Activated CD8-positive, alpha-beta memory T cell treated with anti-CD3 and anti-CD28 coated beads, Interleukin-2, amount 10 ng/mL, durations not matched to agents 7 days and 5 days (primary cell): ENCODE measurements at places on chromosomes 12 and 14.
A peak's percentile ranks its signal among the peaks of the same experiment; 100 is the strongest.

DNA sequence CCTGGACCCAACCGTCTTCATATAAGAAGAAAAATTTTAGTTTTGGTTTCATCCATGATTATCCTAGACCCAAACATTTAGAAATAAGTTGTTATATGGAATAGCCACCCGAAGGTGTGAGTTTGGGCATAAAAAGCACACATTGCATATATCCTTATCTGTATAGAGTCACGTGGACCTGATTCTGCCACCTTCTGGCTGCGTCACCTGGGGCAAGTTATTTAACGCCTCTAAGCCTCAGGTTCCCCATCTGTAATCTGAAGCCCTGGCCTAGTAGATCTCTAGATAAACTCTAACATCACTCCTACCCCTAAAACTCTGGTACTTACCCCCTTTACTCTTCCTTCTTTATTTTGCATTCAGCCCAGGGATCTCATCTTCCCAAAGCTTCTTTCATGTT is 14.3 kb upstream of the KRT5 start:
- no peak for DNase-seq

DNA sequence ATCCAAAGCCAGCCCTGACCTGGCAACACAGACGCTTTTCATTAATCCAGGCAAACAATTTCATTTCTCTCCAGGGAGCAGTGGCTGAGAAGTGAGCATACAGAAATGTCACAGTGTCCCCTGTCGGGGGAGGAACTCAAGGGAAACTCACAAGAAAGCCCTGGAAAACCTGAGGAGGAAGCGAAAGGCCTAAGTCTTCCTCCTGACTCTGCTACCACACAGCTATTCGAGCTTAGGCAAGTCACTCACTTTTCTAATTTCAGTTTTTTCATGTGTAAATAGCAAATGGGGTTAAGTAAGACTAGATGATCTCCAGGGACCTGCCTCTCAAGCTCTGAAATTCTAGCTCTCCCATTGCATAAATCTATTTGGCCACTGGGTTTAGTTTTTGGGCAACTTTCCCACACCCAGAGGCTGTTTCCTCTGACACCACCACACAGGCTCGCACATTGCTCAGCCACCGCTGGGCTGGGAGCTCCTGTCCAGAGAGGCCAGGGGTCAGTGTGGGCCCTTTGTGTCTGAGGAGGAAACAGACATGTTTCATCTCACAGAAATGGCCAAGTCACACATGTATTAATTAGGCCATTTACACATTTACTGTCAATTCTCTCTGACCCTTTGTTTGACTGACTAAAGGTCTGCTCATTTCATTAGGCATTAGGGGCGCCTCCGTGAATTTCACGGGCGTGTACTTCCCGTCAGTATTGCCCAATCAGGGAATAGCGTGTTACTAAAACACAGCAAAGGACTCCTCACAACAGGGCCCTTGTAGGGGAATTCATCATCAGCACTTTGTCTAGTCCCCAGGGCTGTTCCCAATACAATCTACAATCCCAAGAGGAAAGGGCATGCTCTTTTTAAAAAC is 9.8 kb upstream of the PNMA1 start:
- no peak for DNase-seq

DNA sequence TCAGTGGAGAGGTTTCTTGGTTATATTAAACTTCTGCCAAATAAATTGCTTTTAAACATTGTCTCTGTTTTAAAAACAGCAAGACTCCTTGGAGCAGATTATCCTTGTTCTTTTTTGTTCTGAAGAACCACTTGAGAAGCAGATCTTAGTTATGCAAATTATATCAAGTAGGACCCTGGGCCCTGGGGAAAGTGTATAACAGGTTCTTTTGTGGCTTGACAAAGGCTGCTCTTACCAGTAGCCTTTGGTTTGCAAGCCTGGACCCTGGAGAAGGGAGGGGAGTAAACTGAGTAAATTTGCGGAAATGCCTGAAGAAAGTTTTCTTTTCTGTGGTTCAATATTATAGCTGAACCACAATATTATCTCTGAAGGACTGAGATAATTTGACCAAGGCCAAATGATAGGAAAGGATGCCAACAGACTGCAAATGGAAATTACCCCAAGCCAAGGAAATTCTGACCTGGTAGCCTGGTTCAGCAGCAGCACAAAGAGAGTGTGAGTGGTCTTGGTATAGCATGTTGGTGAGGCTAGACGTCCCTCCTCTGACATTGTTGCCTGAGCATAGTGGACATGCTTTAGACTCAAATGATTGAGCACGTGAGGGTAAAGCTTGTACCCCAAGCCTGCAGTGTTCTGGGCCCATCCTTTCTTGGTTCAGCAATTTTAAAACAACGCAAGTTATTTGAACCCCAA is 30.4 kb upstream of the SIX1 start:
- no peak for DNase-seq

GRCh38 chr12:10293151-10293550 is 14.5 kb upstream of the KLRD1 start:
- DNase-seq: peak; percentile 56

- no peak for DNase-seq
These were observed 41.0 kb upstream of the GRIP1 start for GRCh38 chr12:66719862-66720261.

DNA sequence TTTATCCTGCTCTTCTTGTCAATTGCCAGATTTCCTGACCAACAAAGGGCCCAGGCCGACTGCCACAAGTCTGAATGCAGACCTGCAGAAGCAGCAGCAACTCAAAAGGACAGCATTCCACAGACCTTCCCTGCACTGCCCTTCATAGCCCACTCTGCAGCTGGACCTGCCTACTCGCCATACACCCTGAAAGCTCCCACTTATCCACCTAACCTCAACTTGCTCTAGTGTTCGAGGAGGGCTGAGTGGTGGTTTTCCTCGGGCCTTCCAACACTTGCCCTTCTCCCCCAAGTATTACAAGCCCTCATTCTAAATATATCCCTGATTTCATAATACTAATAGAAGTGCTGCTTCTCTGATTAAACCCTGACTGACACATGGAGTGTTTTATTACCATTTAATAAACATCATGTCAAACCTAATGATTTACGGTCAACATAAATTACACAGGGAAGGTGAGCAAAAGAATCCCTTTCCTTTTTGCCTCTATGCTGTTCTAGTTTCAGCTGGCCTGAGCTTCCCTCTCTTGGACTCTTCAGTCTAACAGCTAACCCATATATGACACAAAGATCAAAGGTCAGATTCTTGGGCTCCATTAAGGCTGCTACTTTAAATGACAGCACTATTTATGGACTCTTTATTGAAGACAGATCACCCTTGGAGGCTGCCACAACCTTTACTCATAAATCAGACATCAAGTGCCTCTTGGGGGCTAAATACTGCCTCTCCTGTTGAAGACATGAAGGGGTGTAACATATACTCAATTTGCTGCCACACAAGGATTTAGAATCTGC is 1546.9 kb upstream of the TMEM132C start:
- DNase-seq: no peak

DNA sequence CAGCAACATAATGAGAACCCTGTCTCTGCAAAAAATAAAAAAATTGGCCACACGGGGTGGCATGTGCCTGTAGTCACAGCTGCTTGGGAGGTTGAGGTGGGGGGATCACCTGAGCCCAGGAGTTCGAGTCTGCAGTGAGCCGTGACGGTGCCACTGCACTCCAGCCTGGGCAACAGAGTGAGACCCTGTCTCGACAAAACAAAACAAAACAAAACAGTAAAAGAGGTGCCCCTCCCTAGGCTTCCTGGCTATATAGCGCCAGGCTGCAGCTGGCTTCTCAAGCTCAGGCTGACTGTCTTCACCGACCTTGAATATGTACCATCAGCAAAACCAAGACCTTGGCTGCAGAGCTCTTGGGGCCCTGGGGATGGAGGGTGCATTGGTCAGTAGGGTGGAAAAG is 29.4 kb downstream of the TSPAN9 start:
- no peak for DNase-seq

GRCh38 chr14:71137536-71138447 is 230.5 kb downstream of the PCNX1 start:
- no peak for DNase-seq

DNA sequence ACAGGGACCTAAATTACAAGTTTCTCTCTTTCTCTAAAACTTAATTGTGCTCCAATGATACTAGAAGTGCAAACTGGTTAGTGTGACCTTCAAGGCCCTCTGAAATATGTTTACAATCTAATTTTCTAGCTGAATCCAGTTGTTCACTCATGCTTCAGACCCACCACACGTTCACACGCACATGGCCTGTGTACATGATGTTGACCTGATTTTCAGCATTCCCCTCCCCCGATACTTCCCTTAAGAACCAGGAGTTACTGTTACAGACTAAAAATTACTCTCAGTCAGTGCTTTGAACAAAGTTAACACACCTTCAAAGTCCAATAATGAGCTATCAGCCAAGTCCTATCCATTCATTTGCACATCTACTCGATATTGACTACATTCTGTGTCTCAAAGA is 16.5 kb downstream of the MBIP start:
- DNase-seq: no peak
